CD4-positive, alpha-beta T cell treated with Interleukin-4 for 4 hours (primary cell): ENCODE measurements at places on chromosomes 7 and 10.

GRCh38 chr7:20153999-20154398 is 63.2 kb downstream of the MACC1 start:
- DNase-seq, result no peak

- no peak for DNase-seq
Observed at GRCh38 chr7:133530682-133531081, 277.8 kb downstream of the EXOC4 start.

- no peak for DNase-seq
Observed at GRCh38 chr7:116572036-116572435, 47.2 kb downstream of the CAV1 start.

GRCh38 chr10:114631666-114632417 is 26.2 kb downstream of the ABLIM1 start:
- no peak for DNase-seq

- DNase-seq, result no peak
Observed at GRCh38 chr7:37212051-37212450, 236.6 kb downstream of the ELMO1 start.

DNA sequence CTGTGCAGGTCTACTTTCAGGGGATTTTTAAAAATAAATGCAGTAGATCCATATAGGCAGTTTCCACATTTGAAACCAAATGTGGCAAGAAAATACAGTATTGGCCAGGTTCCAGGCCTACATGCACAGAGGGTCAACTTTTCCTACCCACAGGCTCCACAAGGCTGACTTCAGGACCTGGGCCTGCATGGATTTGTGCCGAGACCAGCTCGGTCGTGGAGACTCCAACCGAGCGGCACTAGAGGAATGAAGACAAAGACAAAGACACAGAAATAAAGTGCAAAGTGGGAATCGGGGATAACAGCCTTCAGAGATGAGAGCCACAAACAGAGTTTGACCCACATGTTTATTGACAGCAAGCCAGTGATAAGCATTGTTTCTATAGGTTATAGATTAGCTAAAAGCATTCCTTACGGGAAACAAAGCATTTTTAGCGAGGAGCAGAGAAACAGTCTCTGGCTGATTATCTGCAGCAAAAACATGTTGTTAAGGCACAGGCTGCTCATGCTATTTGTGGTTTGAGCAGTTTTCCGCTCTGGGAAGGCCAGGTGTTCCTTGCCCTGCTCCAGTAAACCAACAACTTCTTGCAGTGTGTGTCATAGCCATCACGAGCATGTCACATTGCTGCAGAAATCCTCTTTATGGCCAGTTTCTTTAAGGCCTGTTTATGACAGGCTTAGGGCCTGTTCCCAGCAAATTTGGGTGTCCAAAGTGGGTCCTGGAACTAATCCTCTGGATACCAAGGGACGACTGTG is 52.6 kb downstream of the ZNF37A start:
- no peak for DNase-seq

DNA sequence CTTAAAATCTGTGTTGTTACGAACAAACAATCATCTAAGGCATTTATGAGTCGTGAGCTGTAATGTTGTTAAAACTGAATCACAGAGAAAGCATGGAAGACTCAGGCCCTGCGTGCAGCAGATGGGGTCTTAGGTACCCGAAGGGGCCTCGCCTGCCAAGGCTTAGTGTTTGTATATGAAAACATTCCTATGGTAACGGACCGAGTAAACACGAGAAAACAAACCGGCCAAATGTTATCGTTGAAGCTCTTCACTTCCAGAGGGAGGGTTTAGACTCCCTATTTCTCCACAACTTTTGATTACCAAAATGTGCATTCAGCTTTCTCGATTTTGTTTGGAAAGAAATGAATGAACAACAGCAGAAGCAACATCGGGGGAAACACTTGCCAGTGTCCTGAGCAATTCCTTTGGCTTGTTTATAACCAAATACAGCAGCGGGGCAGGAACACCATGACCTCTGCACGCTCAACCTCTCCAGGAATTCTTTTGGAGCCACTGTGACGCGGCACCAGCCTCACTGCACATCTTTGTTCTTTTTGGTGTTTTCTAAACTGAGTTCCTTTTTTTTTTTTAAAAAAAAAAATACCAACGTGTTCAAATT is 121.6 kb upstream of the KLF6 start:
- no peak for DNase-seq

DNA sequence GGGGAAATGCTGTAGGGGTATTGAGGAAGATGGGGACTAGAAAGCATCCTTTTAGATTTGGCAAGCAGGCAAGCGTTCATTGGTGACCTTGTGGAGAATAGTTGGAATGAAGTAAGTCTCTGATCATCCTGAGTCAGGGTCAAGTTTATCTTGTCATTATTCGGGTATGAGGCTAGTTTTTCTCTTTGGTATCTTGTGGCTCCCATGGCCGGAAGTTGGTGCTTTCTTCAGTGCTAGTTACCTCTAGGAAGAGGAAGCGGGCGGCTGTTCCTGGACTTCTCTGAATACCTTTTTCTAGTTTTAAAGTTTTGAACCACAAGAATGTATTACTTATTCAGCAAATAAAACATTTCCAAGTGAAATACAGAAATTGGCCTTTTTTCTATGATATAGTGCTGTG is 9.2 kb downstream of the CREM start:
- DNase-seq, result peak; percentile 24
